Left ventricle myocardium inferior (tissue), 1 donor: ENCODE measurements at places on chromosomes 1 and 21. TPM values are rescaled to one million over a fixed set of nuclear protein-coding genes. Genes with fewer than 3 reads are reported as not detected.

- DNase-seq = peak; percentile 33
Observed at GRCh38 chr1:212683357-212683722, 16.3 kb downstream of the BATF3 start.

GRCh38 chr1:56754708-56755479 is 64.3 kb downstream of the FYB2 start:
- DNase-seq = no peak

- DNase-seq = no peak
Observed at GRCh38 chr21:33291686-33292085, 25.5 kb downstream of the IL10RB start.

GRCh38 chr1:167627615-167627864 is 2.5 kb upstream of the RCSD1 start:
- DNase-seq = no peak

DNA sequence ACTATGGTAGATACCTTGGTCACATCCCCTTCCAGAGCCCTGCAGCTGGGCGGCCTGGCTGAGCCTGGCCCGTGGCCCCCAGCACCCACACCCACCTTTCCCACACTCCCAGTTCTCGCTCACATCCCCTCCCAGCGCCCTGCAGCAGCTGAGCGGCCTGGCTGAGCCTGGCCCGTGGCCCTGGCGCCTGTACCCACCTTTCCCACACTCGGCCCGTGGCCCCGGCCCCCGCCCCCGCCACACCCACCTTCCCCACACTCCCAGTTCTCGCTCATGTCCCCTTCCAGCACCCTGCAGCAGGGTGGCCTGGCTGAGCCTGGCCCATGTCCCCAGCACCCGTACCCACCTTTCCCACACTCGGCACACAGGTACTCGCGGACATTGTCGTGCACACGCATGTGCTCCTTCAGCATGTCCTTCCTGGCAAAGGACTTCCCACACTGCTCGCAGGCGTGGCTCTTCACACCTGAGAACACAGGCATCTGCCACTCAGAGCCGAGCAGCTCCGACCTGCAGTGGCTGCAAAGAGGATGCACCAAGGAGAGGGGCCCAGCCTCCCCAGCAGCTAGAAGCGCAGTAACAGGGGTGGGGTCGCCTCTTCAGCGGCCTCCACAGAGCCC is 52.5 kb upstream of the RIPK4 start:
- no peak for DNase-seq

ATP5PF gene
- total RNA-seq = 819 TPM

TMCO1 gene
- total RNA-seq = 51.9 TPM

CELA3B gene
- not detected for total RNA-seq
